ENCODE measurements at places on chromosomes 11 and 22.

GRCh38 chr11:35099278-35100012 lies 39.5 kb upstream of the CD44 start:
- no peak for DNase-seq

DNA sequence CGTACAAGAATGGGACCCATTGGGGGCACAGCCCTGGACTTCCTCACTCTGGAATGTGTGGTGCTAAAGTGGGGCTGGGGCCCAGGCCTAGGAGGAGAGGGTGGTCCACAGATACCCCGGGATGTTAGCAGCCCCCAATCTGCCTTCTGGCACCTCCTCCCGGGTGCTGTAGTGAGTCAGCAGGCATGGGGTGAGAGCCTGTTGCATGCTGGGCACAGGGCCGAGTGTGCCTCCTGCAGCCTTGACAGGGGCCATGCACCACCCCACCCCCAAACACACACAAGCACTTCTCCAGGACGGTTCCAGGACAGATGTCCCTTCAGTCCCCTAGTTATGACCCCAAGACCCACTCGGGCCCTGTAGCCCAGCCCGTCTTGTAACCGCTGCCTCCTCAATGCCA lies 23.5 kb upstream of the PHF21A start:
- no peak for DNase-seq

- DNase-seq, result peak; percentile 57
These were observed at the start of gene MTFP1 for GRCh38 chr22:30425616-30426387. MTFP1 (plus strand) TSS chr22:30425768; CDS start chr22:30425880, 112 bp downstream.

GRCh38 chr22:46346680-46347405 lies 11.3 kb downstream of the TRMU start:
- DNase-seq, result no peak

DNA sequence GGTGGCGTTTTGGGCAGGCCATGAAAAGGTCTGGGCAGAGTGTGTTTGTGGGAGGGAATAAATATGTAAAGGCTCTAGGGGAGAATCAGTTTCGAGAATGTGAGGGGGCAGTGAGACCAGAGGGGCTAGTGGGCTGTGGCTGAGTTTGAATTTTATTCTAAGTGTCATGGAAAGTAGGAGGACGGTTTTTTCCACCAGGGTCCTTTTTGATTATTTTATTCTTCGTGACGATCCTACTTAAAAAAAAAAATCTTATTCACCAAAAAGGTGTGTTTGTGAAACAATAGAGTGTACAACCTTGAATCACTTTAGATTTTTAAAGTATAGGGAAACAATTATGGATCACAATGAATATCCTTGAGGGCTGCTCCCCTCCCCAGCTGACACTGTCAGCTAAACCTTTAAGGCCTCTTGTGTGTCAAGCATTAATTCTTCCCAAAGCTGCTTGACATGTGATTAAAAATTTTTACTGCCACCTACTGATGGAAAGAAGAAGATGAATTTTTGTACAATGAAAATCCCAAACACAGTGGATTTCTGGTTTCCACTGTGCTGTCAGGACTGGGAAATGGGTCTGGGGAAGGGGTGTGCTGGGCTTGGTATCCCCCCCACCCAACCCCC lies 107.5 kb upstream of the OR4B1 start:
- no peak for DNase-seq

DNA sequence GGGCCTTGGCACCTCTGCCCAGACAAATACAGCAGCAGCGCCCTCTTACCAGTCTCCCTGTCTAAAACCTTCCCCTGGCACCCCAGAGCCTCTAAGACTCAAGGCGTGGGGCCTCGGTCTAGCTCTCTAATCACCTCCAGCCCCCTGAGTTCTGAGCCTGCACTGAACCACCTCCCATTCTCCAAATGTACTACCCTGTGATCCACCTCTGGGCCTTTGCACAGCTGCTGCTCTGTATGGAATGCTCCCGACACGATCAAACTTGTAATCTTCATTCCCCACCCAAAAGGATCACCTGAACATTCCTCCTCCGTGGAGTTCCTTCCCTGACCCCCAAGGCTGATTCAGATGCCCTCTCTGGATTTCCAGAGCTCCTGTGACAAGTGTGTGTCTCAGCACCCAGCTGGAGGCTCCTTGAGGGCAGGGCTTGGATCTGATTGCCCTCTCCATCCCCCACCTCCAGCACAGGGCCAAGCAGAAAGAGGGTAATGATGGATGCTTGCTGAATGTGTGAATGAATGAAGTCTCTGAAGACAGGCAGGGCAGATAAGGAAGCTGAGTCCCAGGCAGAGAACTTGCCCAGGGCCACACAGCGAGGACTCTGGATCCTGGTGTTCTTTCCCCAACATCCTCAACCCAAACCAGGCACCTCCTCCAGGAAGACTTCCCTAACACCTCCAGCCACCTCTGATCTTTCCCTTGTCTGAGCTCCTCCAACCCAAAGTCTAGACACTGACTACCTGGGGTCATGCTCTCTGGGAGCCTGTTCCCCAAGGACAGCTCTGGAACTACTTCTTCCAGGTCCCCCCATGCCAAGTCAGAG lies 18.3 kb downstream of the STARD10 start:
- DNase-seq, result no peak

DNA sequence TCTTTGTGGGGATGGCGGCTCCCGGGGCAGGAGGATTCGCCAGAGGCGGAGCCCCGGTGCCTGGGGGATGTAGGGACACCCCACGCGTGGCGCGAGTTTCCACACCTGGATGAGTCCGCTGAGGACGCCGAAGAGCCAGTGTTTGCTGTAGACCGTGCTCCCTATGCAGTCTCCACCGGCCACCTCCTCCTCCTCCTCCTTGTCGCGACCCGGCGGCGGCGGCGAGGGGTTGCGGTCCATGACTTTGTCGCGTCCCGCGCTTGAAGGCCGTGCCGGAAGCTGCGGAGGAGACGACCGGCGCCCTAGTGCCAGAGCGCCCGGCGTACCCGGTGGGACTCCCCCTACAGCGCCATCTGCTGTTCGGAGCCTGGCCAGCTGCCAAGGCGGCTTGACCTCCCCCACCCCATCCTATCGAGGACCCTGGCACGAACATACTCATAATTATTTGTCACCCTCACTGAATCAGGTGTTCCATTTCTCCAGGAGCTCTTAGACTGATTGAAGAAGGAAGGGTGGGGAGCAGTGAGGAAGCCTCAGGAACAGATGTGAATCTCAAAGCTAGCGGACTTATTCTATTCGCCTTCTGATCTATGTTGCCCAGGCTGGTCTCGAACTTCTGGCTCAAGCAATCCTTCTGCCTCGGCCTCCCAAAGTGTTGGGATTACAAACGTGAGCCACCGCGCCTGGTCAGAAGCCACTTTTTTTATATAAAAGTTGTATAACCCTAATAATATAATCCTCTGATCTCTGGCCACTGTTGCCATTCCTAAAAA lies at the start of gene SAAL1:
TSS of gene SAAL1 (minus strand) at position 281 of the 773 bp plus-strand sequence. CDS start at position 240, 41 bp downstream.
- peak; percentile 93 for DNase-seq

GRCh38 chr11:101129203-101129943 lies at the start of gene PGR:
PGR (minus strand) TSS chr11:101129813; CDS start chr11:101129070, 743 bp downstream.
- no peak for DNase-seq

- DNase-seq, result peak; percentile 9
These were observed 29.5 kb upstream of the TESMIN start for GRCh38 chr11:68780829-68781228.

DNA sequence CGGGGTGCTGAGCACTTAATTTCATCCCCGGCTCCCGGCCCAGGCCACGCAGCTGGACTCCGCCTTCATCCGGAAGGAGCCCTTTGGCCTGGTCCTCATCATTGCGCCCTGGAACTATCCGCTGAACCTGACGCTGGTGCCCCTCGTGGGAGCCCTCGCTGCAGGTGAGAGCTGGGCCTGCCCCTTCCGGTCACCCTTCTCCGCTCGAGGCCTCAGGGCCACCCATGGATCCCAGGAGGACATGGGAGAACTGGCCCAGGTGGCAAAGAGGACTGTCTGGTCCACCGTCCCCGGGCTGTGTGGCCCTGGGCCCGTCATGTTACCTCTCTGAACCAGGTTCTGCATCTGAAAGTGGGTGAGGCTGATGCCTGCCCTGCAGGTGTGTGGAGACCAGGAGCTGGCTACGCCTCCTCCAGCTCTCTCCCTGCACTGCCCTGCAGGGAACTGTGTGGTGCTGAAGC lies 8.6 kb downstream of the ALDH3B1 start:
- DNase-seq, result no peak

DNA sequence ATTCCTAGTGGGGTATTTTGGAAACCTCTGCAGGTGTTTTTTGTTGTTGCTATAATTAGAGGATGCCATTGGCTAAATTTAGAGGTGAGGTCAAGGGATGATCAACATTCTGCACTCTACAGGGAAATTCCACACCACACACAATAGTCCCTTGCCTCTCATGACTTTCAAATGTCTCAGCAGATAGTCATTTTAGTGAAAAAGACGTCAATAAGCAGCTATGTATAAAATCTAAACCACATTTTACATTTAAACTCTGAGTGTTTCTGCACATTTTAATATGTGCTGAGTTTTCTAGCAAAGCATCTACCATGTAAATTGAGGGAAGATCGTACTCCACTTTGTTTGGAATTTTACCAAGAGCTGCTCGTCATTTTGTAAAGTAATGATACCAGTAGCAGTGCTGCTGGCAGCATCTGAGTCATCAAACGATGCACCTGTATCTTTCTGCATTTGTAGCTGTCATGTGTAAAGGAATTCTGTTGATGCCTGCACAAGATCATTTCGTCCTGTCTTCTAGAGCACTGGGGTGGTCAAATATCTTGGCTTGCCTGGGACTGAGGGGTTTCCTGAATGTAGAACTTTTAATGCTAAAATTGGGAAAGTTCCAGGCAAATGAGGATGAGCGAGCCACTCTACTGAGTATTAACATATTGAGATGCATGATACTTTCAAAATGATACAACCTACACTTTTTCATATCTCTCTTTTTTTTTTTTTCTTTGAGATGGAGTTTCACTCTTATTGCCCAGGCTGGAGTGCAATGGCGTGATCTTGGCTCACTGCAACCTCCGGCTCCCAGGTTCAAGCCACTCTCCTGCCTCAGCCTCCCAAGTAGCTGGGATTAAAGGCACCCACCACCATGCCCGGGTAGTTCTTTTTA lies 414.5 kb upstream of the SYN3 start:
- no peak for DNase-seq

- DNase-seq, result no peak
These were observed 45.4 kb downstream of the IGF2 start for GRCh38 chr11:2093575-2094353.

DNA sequence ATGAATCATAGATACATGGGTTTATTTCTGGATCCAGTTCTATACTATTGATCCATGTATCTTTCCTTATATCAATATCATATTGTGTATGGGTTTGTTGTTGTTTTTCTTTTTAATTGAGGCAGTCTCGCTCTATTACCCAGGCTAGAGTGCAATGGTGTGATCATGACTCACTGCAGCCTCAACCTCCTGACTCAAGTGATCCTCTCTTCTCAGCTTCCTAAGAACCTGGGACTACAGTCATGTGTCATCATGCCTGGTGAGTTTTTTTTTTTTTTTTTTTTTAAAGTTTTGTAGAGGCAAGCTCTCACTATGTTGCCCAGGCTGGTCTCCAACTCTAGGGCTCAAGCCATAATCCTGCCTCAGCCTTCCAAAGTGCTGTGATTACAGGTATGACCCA lies 1589.4 kb upstream of the TENM4 start:
- no peak for DNase-seq

DNA sequence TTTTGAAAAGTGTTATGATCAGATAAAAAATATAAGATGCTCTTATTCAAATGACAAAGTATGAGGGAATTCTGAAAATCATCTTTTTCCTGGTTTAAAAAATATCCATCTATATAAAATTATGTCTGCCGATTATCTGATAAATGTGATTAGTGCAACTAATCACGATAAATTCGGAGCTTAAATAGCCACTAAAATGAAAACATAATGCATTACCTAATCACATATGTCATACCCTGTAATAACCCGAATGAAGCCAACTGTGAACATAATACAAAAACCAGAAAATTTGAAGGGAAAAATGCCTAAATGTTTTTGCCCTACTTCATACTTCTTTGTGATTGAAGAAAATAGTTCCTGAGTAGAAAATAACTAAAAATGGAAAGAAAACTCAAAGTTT lies 808.4 kb upstream of the LUZP2 start:
- no peak for DNase-seq

DNA sequence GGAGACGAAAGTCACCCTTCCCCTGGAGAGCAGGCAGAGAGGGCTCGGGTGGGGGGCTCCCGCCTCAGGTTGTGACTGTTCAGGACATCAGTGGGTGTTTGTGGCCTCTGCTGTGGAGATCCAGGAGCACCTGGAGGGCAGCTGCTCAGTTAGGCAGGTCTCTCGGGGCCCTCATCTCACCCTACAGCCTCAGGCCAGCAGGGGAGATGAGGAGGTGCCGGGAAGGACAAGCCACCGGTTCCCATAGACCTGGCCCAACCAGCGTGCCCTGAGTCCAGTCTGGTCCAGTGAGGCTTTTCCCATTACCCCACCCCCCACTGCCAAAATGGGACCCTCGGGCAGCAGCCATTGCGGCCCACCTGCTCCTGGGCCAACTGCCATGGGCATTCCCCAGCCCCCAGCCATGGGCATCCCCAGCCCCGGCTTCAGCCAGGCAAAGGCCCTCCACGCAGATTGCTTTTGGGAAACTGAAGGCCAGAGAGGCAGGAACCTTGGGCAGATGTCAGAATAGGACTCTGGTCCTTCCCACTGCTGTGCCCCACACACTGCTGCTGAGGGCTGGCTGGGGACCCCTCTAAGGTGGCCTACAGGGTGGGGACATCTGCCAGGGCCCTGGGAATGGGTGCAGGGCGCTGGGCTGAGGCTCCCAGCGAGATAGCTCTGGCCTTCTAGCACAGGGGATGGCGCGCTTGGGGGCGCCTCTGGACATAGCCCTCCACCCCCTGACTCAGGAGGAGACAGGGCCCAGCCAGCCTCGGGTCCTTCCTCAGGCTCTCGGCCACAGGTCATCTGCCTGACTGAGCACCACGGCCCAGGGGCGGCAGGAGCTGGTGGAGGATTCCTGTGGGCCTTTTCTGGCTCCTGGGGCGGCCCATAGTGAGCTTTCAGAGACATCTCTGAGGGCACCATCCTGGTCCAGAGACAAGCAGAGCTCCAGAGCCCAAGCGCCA lies 4.8 kb downstream of the PIM3 start:
- peak; percentile 33 for DNase-seq

- DNase-seq, result no peak
These were observed 79.5 kb downstream of the PIWIL3 start for GRCh38 chr22:24695060-24695459.

DNA sequence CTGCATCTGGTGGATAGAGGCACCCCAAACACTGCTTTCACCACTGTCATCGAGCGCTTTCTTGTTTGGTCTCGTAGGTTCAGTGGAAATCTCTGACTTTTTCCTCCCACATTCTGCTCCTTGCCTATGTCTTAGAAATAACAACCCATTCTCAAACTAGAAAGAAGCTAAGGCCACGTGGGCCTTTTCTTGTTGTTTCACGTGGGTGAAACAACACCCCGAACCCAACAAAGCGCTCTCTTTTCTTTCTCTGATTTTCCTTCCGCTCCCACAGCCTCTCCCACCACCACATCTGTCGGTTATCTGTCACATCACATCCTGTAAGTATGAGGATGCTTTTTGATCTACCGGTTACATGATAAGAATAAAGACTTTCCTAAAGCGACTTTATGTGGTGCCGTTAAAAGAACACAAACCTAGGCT lies 77.1 kb downstream of the LINC01488 start:
- peak; percentile 37 for DNase-seq

DNA sequence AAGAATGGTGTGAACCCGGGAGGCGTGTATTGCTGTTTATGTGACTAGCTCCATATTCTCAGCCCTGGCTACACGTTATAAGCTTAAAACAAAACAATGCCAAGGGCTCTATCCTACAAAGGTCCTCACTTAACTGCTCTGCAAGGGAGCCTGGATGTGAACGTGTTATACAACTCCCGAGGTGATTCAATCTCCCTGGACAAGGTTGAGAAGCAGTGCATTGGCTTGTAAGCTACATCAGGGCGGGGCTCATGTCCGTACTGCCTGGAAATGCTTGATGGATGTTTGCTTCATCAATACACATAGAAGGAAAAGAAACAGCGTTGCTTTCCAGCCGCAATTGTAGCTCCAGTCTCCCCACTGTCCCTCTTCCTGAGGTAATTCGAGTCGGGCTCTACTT lies 256.9 kb upstream of the SYN3 start:
- no peak for DNase-seq

Measured in activated CD4-positive, alpha-beta T cell treated with anti-CD3 and anti-CD28 coated beads, Interleukin-2, amount 50 U/mL, for 48 hours (primary cell).